Heart right ventricle (tissue), 16 donors: ENCODE measurements at places on chromosomes 12 and 14. TPM values are rescaled to one million over a fixed set of nuclear protein-coding genes. Genes with fewer than 3 reads are reported as not detected.
A peak's percentile ranks its signal among the peaks of the same experiment; 100 is the strongest.

- no peak for DNase-seq
These were observed 219.6 kb downstream of the CCDC91 start for GRCh38 chr12:28409892-28410291.

GRCh38 chr14:97415907-97416306 is 618.7 kb downstream of the VRK1 start:
- DNase-seq = no peak

GRCh38 chr12:124910561-124911478 is 3.6 kb downstream of the UBC start:
- no peak for DNase-seq

DNA sequence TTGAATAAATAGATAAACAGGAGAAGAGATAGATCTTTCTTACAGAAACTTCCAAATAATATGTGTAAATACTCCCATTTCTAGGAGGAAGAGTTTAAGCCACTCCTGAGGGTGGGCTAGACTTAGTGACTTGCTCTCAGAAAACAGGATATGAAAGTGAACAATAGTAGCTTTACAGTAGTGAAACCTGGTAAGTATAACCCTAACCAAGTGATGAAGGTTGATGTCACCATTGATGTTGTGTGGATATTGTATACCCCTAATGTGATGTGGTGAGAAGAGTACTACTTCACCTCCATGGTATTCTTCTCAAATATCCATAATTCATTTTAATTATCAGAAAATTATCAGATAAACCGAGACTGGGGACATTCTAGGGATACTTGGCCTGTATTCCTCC is 20.9 kb downstream of the AKAP6 start:
- DNase-seq = no peak

GRCh38 chr14:55052269-55052930 is 953 bp downstream of the MAPK1IP1L start:
- DNase-seq = no peak

DNA sequence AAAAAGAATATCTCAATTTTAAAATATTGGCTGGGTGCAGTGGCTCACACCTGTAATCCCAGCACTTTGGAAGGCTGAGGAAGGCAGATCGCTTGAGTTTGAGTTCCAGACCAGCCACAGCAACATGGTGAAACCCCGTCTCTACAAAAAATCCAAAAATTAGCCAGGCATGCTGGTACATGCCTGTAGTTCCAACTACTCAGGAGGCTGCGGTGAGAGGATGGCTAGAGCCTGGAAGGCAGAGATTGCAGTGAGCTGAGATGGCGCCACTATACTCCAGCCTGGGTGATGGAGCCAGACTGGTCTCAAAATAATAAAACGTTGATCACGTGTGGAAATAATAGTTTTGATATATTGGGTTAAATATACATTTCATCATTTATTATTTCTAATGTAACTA is 5.7 kb downstream of the MTRFR start:
- no peak for DNase-seq

GRCh38 chr12:25065035-25065434 is 116.1 kb upstream of the BCAT1 start:
- DNase-seq = no peak

GRCh38 chr12:44711736-44712135 is 164.4 kb downstream of the NELL2 start:
- DNase-seq = no peak

DNA sequence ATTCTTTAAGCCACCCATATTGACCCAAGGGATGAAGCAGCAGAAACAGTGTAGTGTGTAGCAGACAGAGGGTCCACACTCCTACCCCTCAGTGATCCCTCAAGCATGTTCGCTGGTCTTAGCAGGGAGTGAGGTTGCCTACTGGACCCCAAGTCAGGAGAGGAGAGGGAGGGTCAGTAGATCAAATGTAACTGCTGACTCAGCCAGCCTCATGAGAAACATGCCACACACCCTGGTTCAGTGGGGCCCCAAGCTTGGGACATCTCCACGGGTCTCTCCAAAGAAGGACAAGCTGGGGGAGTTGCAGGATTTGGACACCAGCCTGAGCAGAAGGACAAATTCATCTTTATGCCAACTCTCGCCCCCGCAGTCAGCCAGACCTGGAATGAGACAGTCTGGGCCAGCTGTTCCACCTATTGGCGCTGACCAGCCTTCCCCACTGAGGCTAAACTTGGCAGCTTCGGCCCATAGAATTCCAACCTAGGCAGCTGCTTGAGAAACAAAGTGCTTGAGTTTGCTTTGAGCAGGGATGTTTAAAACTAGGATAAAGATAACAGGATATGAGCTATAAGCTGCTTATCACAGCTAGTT is 66.0 kb upstream of the ACTN1 start:
- peak; percentile 61 for DNase-seq

GRCh38 chr12:1418144-1418543 is 176.2 kb downstream of the FBXL14 start:
- no peak for DNase-seq

DNA sequence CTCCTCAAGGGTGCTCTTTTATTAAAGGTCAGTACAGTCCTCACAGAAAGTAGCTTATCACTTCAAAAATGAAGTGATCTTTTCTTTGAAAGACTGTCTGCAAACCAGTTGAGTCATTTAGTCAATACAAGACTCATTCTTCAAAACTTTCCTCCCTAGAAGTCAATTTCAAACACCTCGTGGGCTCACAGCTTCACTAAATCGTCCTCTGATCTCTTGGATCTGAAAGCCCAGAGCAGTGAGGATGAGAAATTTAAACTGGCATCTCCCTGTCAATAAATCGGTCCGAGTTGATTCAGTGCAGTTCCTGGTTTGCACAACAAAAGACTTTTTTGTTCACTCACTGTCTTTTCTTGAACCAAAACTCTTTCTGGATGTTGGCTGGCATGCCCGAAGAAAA is 44.5 kb downstream of the NUAK1 start:
- no peak for DNase-seq

DNA sequence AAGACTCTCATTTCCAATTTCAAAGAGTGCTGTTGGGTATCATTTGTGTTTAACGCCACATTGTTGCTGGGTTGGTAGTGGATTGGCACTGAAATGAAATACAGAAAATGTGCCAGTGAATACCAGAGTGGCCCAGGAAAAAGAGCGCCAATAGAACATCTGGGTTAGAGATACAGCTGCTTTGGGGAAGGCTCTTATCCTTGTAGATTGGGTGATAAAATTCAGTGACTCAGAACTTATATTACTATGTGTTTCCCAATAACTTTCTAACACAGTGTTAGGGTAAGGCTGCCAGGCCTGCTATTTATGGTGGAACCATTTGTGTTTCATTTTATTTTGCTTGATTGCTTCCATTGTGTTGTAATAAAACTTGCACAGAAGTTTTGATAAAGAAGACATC is 168.2 kb upstream of the SSTR1 start:
- no peak for DNase-seq

- DNase-seq = no peak
These were observed 1.9 kb downstream of the NFE2 start for GRCh38 chr12:54298904-54299303.

- DNase-seq = no peak
These were observed 124.5 kb downstream of the PTPRO start for GRCh38 chr12:15446807-15447206.

GRCh38 chr12:87704374-87704773 is 324.8 kb downstream of the C12orf50 start:
- DNase-seq = no peak

DNA sequence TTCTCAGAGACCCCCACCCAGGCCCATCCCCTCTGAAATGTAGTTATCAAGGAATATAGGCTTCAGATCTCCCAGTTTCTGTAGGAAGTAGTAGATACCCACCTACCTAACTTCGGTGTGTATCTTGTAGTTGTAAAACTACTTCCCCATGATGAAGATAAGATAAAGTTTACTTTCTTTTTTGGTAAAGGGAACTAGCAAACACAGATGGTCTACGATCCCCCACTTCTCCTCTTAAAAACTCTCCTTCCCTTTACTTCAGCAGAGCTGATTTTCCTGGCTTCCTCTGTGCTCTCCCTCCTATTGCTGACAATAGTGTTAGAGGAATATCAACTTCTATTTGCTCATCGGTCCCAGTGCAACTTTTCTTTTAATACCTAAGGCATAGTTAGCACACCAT is 395.2 kb downstream of the RPL10L start:
- no peak for DNase-seq

DNA sequence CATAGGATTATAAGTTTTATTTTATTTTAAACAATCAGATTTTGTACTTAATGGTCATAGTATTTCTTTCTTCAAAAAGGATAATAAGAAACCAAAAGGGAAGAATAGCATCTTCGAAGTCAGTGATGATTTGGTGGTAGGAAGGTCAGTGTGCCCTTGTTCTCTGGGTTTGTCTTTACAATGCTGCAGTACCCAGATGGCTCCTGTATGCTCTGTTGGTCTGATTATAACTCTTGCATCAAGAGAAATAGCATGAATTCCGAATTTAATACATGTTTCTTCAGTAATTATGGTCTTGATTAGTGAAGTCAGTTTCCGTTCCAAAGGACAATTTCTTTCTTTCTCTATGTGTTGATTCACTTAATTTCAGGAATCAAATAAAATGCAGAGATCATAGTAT is 180.2 kb downstream of the TMTC2 start:
- DNase-seq = no peak

GRCh38 chr12:20205854-20206253 is 162.5 kb upstream of the PDE3A start:
- DNase-seq = no peak

- DNase-seq = no peak
These were observed 14.2 kb downstream of the WIF1 start for GRCh38 chr12:65106948-65107347.

DNA sequence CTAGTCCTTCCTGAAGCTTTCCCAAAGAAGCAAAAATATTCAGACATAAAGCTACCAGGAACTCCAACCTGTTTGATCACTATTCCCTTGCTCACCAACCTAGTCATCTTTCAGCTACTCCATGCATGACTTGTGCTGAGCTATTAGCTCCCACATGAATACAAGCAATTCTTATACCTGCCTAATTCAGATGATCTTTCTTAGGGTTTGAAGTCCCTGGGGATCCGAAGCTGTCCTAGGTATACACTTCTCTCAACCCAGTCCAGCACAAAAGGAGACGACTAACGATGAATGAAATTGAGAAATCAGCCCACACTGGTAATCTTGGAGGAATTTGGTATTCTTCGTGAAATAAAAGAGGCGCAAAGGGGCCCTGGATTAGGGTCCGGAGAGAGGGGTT is 631 bp upstream of the PTGR2 start:
- no peak for DNase-seq

The RNASE7 gene
- not detected for polyA plus RNA-seq

The KRT3 gene
- polyA plus RNA-seq = not detected

The PTPRO gene
- 0.42 TPM for polyA plus RNA-seq

The ACSM4 gene
- polyA plus RNA-seq = not detected

The DAD1 gene
- polyA plus RNA-seq = 420 TPM

The KLRC4 gene
- not detected for polyA plus RNA-seq

The SLC41A2 gene
- 0.37 TPM for polyA plus RNA-seq

The PSMB5 gene
- 206 TPM for polyA plus RNA-seq

The CPNE6 gene
- polyA plus RNA-seq = not detected

The STAC3 gene
- polyA plus RNA-seq = 0.81 TPM
